NCI-H524 (cell line): ENCODE measurements at places on chromosomes 11 and 22.

GRCh38 chr22:33896575-33897447, 23.5 kb downstream of the LARGE1 start:
- no peak for DNase-seq

DNA sequence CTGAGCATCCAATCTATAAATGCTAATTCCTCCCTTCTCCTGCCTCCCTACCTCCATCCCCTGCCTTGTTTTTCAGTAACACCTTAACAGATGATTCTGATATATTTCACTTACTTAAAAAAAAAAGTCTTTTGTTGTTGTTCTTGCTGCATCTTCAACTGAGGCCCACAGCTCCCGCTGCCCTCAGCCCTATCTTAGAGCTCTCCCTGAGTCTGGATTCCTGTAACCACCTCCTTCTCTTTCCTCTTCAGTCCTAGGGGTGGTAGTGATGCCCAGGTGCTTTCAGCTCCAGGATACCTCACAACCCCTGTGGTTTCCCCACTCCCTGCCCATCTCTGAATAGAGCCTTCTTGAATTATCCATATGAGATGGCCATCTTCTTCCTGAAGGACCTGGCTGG, 3.7 kb upstream of the KCNE3 start:
- DNase-seq: no peak

DNA sequence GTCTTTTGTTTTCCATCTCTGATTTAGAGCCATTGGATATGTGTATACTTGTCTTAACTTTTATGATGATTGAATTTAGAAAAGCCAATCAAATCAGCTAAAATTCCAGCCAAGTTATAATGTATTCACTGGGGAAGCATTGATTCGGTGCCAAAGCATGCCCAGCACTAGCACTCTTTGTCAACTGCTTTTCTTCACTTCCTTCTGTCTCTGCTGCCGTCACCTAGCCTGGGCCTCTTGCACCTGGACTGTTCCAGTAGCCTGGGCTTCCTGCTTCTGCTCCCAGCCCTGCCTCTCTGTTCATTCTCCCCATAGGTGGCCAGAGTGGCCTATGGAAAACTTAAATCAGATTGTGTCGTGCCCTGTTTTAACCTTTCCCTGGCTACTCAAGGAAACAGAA, 80.7 kb downstream of the NAV2 start:
- DNase-seq: no peak

- DNase-seq: no peak
Observed at GRCh38 chr11:107184986-107185385, 166.7 kb upstream of the GUCY1A2 start.

- DNase-seq: no peak
Observed at GRCh38 chr11:68890490-68891231, 13.0 kb downstream of the MRPL21 start.

- peak; percentile 58 for DNase-seq
Observed at GRCh38 chr11:94511932-94512781, at the start of gene C11orf97. Gene C11orf97 (plus strand): TSS chr11:94512461. CDS start chr11:94512529, 68 bp downstream.

GRCh38 chr22:17767233-17768065, 6.8 kb downstream of the BID start:
- DNase-seq: no peak

DNA sequence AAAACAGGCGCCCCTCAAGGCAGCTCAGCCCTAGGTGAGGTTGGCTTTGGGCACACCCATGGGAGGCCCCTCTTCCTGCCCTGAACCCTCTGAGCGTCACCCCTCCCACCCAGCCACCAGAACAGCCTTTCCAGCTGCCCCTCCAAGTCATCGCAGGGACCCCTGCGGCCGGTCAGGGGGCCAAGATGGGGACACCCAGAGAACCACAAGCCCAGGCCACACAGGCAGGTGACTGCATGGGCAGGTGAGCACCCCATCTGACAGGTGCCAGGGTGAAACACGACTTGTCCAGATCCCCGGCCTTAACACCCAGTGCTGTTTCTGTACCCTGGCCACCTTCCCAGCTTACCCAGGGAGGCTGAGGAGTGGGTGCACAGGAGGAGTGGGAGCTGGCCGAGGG, 24.6 kb upstream of the GRAMD4 start:
- no peak for DNase-seq

GRCh38 chr11:97972731-97973130, 1048.0 kb upstream of the CNTN5 start:
- no peak for DNase-seq

GRCh38 chr11:111719379-111719778, 46.8 kb downstream of the PPP2R1B start:
- DNase-seq: no peak

DNA sequence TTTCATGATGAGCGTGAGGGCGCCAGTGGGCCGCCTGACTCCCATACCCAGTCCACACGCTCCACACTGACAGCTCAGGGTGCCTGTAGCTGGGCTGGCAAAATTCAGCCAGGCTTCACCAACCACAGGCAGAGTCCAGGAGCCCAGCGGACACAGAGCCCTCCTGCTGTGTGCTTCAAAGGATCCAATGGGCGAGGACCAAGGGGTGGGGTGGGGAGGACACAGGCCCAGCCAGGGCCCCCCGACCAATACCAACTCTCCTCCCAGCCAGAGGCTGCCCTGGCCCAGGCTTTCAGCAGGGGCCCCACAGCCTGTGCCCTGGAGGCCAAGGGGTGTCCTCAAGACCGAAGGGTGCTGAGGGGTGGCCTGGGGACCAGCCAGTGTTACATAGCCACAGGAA, 336.1 kb downstream of the CTTN start:
- no peak for DNase-seq

GRCh38 chr11:62925308-62925707, 4.1 kb upstream of the CHRM1 start:
- DNase-seq: no peak

- DNase-seq: no peak
Observed at GRCh38 chr22:27850000-27850521, 48.5 kb upstream of the MN1 start.

GRCh38 chr11:11618973-11619435, 2.8 kb downstream of the GALNT18 start:
- peak; percentile 30 for DNase-seq

DNA sequence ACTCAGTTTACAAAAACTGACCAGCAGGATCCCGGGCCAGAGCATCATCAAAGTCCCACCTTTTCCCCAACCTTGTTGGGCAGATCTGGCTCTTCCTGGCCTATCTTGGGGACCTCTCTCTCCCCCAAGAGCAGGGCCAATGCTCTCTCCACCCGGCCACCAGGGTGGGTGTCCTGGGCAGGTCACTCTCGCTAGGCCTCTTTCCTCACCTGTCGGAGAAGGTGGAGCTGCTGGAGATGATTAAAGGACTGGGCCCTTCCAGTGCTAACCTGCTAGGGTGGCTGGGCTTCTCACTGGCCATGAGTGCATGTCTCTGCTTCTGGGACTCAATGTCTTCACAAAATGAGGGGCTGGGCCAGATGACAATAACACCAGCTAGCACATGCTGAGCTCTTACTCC, 2.9 kb upstream of the CAPN5 start:
- DNase-seq: no peak

DNA sequence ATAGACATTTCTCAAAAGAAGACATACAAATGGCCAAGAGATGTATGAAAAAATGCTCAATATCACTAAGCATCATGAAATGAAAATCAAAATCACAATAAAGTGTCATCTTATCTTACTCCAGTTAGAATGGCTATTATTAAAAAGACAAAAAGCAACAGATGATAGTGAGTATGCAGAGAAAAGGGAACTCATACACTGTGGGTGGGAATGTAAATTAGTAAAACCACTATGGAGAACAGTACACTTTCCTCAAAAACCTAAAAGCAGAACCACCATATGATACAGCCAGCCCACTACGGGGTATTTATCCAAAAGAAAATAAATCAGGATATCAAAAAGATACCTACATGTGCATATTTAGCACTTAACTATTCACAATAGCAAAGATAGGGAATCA, 700.0 kb upstream of the ANO5 start:
- DNase-seq: no peak

DNA sequence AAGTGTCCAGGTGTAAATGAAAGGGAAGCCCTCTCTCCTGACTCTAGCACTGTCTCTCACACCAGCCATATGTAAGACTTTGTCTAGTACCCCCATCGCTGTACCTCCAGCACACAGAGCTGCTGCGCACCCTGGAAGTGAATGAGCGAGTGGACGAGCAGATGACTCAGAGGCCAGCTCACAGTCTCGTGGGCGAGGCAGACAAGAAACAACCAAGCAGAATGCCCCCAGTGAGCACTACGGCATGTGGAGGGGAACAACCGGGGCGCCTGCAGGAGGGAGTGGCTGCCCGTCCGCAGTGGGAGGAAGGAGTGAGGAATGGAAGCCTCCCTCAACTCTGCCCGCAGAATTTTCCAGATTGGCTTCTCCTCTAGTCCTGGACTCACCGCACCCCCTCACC, 46.4 kb downstream of the MCM5 start:
- DNase-seq: no peak

DNA sequence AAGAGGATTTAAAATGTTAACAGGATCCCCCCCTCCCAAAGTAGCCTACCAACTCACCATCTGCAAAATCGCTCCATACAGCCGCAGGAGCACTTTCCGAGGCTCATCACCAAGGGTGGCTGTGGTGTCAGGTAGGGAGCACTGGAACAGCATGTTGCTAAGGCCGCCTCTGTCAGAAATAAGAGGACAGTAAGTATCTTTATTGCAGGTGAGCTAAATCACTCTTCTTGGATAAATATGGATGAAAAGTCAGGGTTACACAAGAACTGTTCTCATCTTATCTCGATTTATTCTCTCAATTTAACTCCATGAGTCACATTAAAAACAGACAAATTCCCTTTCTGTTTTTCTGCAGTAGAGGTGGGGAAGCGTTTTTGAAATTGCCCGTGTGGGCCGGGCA, 24.2 kb downstream of the CHKA start:
- DNase-seq: no peak

GRCh38 chr11:47373876-47374719, 4.2 kb downstream of the SPI1 start:
- DNase-seq: peak; percentile 57

DNA sequence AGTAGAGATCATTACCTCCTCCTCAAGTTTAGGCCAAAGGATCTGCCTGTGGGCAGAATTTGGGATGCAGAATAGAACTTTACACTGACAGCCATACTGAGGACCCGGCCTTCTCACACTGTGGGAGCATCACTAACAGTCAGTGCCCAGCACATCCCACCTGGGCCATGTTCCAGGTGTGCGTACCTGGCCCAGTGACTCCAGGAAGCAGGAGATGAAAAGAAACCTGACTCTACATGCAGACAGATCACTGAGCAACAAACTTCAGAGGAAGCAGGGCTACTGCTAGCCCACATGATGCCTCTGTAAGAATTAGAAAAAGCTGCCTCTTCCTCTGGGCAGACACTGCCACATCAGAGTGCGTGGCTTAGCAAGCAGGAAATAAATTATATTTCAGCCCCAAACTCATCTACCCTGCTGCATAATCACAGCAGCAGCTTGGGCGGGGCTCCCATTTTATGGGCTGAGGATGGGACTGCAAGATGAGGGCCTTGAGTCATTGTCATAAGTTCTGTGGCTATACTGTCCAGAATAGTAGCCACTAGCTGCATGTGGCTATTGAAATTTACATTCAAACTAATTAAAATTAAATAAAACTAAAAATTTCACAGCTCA, 6.0 kb upstream of the LMO2 start:
- no peak for DNase-seq

DNA sequence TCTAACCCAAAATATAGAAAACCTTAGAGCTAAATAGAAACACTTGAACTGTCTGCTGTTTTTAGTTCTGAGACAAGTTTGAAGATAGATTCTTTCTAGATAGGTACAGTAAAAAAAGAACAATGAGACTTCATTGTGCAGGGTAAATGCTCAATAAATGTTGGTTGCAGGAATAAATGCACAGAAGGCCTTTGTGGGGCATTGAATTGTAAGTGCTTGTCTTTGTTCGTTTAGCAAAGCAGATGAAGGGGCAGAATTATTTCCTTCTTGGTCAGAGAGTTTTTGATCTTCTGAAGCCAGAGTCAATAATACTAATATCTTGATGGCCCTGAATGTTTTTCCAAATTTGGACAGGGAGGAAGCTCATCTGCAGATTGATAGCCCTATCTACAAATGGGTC, 340.4 kb downstream of the OPCML start:
- no peak for DNase-seq

DNA sequence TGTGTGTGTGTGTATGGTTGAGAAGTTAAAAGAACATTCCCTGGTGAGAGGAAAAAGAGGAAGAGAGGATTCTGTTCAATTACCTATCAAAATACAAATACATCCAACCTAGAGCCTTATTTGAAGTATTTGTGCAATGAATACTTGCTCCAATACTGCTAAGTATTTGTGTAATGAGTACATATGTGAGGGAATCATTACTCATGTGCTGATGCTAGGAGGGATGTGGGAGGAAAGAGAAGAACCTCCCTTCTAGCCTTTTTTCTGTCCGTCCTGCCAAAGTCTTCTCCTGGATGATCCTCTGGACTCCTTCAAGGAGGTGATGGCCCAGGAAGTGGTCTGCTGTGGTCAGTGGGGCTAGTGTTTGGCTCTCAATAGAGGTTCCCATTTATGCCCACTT, 36.0 kb upstream of the ACCSL start:
- no peak for DNase-seq

- no peak for DNase-seq
Observed at GRCh38 chr22:50269970-50270665, at the start of gene MAPK11. Gene MAPK11 (minus strand): TSS chr22:50270380. CDS start chr22:50270292, 88 bp downstream.

- no peak for DNase-seq
Observed at GRCh38 chr22:32413719-32414118, 1.7 kb upstream of the RTCB start.

DNA sequence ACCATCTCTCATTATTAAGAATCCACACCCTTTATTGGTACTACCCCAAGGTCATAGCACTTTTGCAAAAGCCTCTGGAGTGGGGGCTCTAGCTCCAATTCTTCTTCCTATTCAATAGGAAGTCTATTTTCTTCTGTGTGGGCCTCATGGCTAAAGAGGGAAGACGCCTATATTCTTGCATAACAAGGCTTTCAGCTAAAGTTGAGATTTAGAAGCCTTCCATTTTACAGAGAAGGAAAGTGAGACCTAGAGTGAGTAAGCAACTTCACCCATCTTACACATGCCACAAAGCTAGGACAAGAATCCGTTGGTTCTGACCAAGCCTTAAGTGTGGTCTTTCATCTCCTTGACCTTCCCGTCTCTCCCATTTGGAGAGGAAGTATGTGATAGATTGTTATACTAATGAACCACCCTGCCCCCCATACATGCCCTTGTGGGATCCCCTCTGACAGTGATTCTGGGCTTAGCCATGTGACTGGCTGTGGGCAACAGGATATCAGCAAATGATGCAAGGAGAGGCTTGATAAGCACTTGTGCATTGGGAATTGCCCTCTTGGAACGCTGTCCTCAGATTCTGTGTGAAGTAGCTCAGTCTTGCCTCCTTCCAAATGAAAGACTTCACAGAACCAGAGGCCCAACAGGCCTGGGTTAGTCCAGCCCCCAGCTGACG, 12.3 kb downstream of the BACE1 start:
- DNase-seq: no peak

- no peak for DNase-seq
Observed at GRCh38 chr11:124864176-124864891, 898 bp upstream of the ROBO3 start.

- DNase-seq: no peak
Observed at GRCh38 chr11:61503135-61503770, 5.3 kb upstream of the LRRC10B start.

- DNase-seq: peak; percentile 98
Observed at GRCh38 chr22:22167791-22168189, 76.8 kb upstream of the VPREB1 start.

- peak; percentile 4 for DNase-seq
Observed at GRCh38 chr11:24496736-24497725, at the start of gene LUZP2. Gene LUZP2 (plus strand): TSS chr11:24497053.
